ENCODE measurements at places on chromosomes 3 and 15. TPM values are rescaled to one million over a fixed set of nuclear protein-coding genes. Genes with fewer than 3 reads are reported as not detected.

The MUC13 gene
- total RNA-seq, result 8.3 TPM

The OSTN gene
- not detected for total RNA-seq

The RBP2 gene
- not detected for total RNA-seq

The CCR8 gene
- total RNA-seq, result not detected

The CLEC3B gene
- not detected for total RNA-seq

The CHRNA7 gene
- 5.2 TPM for total RNA-seq

The SEC22A gene
- total RNA-seq, result 18.7 TPM

The RARB gene
- total RNA-seq, result 7.6 TPM

The NLGN1 gene
- total RNA-seq, result not detected

The PLSCR5 gene
- total RNA-seq, result not detected

The CCR2 gene
- total RNA-seq, result not detected

The SEMA3G gene
- 0.13 TPM for total RNA-seq

The CATSPER2 gene
- 0.66 TPM for total RNA-seq

The GOLGA6L1 gene
- not detected for total RNA-seq

The ZNF860 gene
- 1.4 TPM for total RNA-seq

The CCDC191 gene
- total RNA-seq, result 1.7 TPM

The FBN1 gene
- 6.8 TPM for total RNA-seq
